Globus pallidus (tissue), 1 donor: ENCODE measurements at places on chromosomes 12 and 14.
A peak's percentile ranks its signal among the peaks of the same experiment; 100 is the strongest.

DNA sequence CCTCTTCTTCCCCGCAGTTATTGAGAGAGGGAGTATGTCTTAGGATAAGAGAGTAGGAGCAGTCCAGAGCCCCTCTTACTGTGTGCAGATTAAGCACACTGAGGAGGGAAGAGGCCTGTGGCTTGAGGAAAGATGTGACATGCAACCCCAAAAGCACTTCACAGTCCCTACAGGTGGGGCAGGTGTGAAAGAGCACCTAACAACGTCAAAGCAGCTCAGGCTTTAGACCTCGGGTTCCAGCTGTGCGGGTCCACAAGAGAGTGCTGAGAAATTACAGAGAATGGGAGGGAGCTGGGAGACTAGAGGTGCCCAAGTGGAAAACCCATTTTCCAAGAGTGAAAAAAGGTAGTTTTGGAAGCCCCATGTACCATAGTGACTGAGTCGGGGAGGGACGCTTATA lies 127.6 kb downstream of the SLC25A47 start:
- no peak for DNase-seq

DNA sequence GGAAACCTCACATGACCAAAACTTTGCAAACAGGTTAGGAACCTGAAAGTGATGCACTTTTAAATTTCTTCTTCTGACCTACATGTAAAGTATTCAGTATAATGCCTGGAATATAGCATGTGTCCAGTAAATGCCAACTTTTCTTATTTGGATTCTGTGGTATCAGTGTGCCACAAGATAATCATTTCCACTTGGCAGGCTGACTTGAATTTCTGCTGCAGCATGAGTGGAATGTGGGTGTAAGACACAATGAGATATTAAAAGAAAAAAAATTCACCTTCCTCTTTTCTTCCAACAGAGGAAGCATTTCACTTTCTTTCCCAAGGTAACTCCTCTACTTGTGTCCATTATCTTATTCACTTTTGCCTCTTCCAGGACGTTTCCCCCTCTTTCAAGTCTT lies 141.9 kb upstream of the PRKD1 start:
- DNase-seq, result no peak

DNA sequence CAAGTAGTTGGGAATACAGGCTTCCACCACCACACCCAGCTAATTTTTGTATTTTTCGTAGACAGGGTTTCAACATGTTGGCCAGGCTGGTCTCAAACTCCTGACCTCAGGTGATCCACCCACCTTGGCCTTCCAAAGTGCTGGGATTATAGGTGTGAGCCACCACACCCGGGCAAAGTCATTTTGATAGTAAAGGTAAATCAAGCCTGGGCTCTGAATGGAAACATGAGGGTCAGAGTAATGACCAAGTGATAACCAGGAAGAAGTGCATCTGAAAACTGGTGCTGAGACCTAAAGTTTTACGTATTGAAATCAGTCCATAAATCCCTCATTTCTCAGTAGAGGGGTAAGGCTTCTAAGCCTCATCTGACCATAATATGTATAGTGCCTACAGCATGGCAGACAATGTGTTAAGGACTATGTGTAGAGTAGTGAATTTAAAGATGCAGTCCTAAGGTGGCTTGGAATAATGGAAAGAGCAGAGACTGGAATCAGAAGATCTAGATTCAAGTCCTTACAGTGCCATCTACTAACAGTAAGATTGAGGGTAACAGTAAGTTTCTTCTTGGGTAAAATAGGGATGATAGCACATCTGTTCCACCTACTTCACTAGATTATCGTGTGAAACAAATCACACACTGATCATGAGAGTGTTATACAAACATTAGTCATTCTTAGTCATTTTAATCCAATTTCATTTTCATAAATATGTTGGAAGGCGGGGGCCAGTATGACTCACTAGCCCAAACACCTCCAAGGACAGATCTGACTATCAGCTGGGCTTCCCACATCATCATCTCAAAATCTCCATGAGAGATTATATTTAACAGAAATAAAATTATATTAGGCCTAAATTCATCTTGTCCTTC lies 11.2 kb downstream of the MAP4K5 start:
- DNase-seq, result no peak

DNA sequence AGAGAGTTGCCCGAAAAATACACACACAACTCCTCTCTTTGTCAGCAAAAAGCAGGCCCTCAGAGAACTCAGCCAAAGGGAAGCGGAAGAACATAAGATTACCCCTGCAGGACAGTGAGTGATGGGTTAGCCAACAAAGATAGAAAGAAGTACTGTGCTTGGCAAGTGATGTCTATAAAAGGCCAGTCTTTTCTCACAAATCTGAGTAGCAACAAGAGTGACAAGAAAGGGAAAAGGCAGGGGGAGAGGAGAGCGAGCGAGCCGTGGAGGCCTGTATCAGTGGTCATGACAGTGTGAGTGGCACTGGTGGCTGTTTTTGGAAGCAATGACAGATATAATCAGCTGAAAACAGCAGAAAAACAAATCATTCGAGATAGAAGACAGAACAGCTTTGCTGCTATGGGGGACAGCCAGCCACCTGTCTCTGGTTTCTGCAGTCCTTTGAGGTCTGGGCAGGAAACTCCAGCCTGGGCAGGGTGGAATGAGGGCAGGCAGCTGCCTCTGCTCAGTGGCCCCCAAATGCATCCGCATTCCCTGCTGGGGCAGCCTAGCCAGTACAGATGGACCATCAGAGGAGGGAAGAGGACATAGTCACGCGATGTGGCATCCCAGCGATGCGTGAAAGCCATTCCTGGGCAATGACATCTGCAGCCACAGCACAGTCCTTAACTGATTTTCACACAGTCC lies 74.7 kb downstream of the TRIM9 start:
- DNase-seq, result peak; percentile 61

DNA sequence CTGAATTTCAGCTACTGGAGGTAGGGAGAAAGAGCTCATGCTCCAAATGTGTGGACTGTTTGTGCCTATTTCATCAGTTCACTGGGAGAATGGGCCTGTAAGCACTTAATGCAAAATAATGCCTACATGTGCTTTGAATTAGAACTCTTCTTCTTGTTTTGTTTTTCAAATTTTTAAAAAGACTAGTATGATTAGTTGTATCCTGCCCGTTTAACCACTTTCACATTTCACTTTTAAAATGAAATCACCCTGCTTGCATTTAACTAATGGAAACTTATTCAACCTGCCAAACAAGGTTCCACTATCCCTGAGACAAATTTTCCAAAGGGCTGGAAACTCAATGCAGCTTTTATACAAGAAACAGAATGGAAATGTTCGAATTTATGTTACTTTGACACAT lies 79.7 kb downstream of the SAMD4A start:
- no peak for DNase-seq
